ENCODE measurements at places on chromosomes 7 and 10. TPM values are rescaled to one million over a fixed set of nuclear protein-coding genes. Genes with fewer than 3 reads are reported as not detected.

GNGT1 gene
- polyA plus RNA-seq: not detected

PSD gene
- 0.42 TPM for polyA plus RNA-seq

MAP3K8 gene
- polyA plus RNA-seq: 14.0 TPM

ADO gene
- 14.6 TPM for polyA plus RNA-seq

CRYGN gene
- 0.29 TPM for polyA plus RNA-seq

ASIC3 gene
- polyA plus RNA-seq: 38.8 TPM

CD36 gene
- polyA plus RNA-seq: 190 TPM

NKX1-2 gene
- polyA plus RNA-seq: not detected

LAMTOR4 gene
- 210 TPM for polyA plus RNA-seq

NUTM2D gene
- polyA plus RNA-seq: 1.1 TPM

CAMK1D gene
- polyA plus RNA-seq: 1.7 TPM

HOXA7 gene
- polyA plus RNA-seq: 0.04 TPM

ANKRD30A gene
- polyA plus RNA-seq: not detected

IFRD1 gene
- polyA plus RNA-seq: 78.5 TPM

STRA8 gene
- not detected for polyA plus RNA-seq

ANKRD61 gene
- polyA plus RNA-seq: not detected

NSUN5 gene
- 36.8 TPM for polyA plus RNA-seq

GRK5 gene
- 19.4 TPM for polyA plus RNA-seq

ZNF679 gene
- not detected for polyA plus RNA-seq

NPFFR1 gene
- polyA plus RNA-seq: not detected

CALN1 gene
- not detected for polyA plus RNA-seq

ZNF518A gene
- polyA plus RNA-seq: 6.9 TPM

OR6V1 gene
- polyA plus RNA-seq: not detected

ZNF438 gene
- polyA plus RNA-seq: 7.8 TPM

LRMDA gene
- polyA plus RNA-seq: 4.0 TPM

FAM241B gene
- polyA plus RNA-seq: 3.7 TPM

NEURL1 gene
- not detected for polyA plus RNA-seq

LRRD1 gene
- not detected for polyA plus RNA-seq

MRLN gene
- polyA plus RNA-seq: not detected

OR13A1 gene
- polyA plus RNA-seq: not detected

LRRC72 gene
- polyA plus RNA-seq: not detected

SEMA3A gene
- 0.59 TPM for polyA plus RNA-seq
